ENCODE measurements at places on chromosomes 5 and 9. TPM values are rescaled to one million over a fixed set of nuclear protein-coding genes. Genes with fewer than 3 reads are reported as not detected.

IRX2 gene
- 3.7 TPM for total RNA-seq

DNA sequence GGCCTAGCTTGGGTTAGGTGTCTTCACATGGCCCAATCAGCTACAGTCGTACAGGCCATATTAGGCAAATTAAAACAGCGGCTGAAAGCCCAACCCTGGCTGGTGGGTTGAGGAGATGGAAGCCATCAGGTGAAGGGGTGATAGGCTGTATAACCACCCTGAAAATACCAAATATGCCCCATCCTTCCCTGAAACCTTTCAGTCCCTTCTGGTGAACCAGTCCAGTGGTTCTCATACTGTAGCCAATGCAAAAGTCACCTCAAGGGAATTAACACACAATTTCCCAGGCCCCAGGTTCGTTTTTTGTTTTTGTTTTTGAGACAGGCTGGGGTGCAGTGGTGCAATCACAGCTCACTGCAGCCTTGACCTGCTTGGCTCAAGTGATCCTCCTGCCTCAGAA is 19.8 kb upstream of the KCNV2 start:
- H3K36me3 ChIP-seq = no peaks in the 10 kb centered on the region
- no peaks in the 10 kb centered on the region for H3K4me1 ChIP-seq
- no peak overlapping the region for H3K27ac ChIP-seq
- H3K4me3 ChIP-seq = no peak overlapping the region

GRCh38 chr5:137448868-137449267 is 50.3 kb downstream of the SPOCK1 start:
- H3K36me3 ChIP-seq = no peaks in the 10 kb centered on the region
- H3K4me3 ChIP-seq = no peak overlapping the region
- no peak for DNase-seq

ZBED3 gene
- 9.1 TPM for total RNA-seq

PCDHB16 gene
- 12.3 TPM for total RNA-seq

DNA sequence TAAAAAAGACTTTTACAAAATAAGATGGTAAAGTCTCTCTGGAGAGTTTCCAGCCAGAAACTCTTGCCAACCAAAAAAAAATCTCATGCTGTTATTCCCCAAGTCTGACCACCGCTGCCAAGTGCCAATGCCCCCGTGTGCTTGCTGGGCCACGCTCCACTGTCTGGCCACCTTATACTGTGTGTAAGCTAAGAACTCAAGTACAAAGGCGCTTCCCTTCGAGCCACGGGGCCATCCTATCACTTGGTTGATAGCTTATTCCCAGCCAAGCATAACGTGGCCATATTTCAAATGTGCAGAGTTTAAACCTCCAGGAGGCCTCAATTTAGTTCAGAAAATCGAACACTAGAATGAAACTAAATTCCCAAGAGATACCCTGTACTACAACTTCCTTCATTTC is 36.0 kb downstream of the ROR2 start:
- no peak overlapping the region for H3K27ac ChIP-seq
- no peak for DNase-seq
- no peak overlapping the region for H3K4me3 ChIP-seq
- H3K27me3 ChIP-seq = no peaks in the 10 kb centered on the region

All from vagina (tissue), 2 donors.